ENCODE measurements at places on chromosomes 1 and 21.
A peak's percentile ranks its signal among the peaks of the same experiment; 100 is the strongest.

DNA sequence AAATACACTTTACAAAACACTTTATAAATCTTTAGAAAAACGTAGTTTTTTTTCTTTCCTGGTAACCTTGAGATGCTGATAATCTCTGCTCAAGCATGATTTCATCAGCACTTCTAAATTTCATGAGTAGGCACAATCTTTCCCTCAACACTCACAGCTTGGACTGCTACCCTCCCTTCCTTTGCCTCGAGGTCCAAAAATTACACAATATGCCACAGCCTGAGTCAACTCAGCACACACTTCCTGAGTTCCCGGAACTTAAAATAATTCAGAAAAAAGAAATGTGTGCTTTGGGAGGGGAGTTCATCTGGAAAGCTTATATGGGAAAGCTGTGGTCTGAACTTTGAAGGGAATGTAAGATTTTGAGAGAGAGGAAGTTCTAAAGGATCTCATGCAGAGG is 5.9 kb downstream of the CLCA2 start:
- peak; percentile 97 for DNase-seq

GRCh38 chr1:245412306-245412705 is 257.5 kb downstream of the KIF26B start:
- no peak for DNase-seq

- DNase-seq, result no peak
Measured at GRCh38 chr1:150730130-150730721, 9.5 kb upstream of the HORMAD1 start.

DNA sequence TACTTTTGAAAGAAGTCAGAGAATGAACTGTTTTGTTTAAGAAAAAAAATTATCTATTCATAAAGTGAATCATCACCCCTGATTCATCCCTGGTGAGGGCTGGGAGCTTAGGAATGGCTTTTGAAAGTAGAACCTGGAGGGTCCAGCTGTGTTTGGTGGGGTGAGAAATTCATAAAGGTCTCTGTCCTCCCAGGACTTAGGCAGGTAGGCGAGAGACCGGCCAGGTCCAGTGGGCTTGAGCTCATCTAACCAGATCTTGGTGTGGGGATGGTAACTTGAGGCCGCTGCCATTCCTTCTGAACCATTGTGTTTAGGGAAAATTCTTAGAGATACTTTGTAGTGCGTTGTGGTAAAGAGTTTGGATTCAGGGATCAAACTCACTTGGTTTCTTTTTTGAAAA is 156.8 kb upstream of the TNR start:
- DNase-seq, result peak; percentile 13

DNA sequence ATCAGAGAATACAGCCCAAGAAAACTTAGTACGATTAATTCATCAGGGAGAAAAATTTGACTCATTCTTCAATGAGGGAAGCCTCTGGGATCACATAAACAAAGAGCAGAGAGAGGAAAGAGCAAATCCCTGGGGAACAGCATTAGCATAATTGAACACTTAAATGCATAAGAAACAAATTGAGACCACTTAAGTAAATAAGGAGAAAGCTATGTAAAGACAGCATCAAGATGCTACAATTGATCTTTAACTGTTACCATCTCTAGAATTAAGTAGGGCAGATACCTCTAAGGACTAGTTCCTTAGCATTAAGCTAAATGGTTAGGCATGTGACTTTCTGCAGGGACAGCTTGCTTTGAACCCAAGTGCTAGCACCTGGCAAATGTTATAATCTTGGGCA is 265.1 kb upstream of the NEGR1 start:
- no peak for DNase-seq

DNA sequence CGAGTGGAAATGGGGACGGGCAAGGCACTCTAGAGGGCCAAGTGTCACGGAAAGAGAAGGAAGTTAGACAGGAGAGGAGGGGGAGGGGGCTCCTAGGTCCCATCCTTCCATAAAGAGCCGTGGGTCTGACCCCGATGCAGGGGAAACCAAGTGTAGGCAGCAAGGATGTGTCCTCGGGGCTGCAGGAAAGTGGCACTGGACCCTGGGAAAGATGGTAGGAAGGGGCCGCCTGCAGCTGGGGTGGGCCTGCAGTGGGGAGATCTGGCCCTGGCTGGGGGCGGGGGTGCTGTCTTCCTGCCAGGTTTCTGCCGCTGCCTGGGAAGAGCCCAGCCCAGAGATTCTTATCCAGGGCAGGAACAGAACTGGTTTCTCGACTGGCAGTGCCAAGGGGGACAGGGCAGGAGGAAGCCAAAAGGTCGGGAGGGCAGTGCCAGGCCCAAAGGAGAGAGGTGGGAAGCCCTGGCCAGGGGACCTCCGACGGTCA is 12.9 kb downstream of the CRABP2 start:
- no peak for DNase-seq

GRCh38 chr1:117985239-117985638 is 55.7 kb downstream of the WDR3 start:
- DNase-seq, result no peak

DNA sequence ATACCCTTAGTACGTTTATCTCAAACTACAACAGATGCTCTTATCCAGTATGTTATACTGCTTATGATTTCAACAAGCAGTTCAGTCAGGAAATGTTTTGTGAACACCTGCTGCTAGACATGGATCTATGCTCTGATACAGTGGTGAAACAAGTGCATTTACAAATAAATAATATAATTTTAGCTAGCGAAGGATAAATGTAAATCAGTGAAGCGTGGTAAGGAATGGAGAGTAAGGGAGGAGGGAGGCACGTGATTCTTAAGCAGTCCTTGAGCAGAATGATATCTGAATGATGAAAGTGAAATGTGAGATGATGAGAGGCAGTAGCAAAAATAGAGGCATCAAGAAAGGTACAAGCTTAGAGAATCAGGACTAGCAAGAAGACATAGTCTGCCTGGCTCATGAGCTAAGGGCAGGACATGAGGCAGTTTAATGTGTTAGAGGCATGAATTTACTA is 6.3 kb downstream of the TSNAX start:
- no peak for DNase-seq

DNA sequence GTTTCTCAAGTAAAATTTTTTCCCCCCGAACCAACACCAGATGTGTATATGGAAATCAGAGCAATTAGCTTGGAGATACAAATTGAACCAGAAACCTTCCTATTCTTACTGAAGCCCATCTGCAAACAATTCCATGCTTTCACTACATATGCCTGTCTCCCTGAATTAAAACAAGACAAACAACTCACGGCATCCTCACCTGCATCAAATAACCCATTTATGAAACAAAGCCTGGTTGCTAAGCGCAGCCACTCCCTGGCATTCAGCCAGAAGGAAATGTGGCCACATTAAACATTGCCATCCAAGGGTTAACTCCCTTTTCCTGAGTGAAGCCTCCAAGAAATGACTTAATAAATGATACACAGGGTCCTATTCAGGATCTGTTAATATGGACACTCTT is 55.3 kb downstream of the APP start:
- no peak for DNase-seq

DNA sequence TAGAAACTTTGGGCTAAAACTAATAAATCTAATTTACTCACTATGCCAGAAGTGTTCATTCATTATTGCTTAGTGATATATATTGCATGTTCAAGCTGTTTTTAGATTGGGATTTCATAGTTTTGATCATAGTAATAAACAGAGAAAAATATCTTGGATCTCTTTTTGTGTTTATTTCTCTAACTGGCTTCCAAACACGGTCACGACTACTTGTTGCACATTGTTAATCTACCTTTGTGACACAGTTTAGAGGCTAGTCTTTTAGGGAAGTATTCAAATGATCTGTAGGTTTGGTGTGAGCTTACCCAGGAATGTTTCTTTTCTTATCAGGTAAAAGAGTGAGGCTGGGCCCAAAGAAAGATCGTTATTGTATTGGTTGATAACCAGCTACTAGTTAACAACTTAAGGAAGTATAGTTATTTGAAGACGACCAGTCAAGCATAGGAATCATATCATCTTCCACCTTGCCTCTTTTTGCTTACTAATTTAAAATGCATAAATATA is 50.8 kb upstream of the FASLG start:
- no peak for DNase-seq

- DNase-seq, result no peak
Measured at GRCh38 chr1:76176000-76176399, 101.5 kb downstream of the ST6GALNAC3 start.

GRCh38 chr21:31201548-31201947 is 142.5 kb downstream of the TIAM1 start:
- peak; percentile 52 for DNase-seq

GRCh38 chr1:2606396-2606880 is 19.9 kb downstream of the PRXL2B start:
- no peak for DNase-seq

DNA sequence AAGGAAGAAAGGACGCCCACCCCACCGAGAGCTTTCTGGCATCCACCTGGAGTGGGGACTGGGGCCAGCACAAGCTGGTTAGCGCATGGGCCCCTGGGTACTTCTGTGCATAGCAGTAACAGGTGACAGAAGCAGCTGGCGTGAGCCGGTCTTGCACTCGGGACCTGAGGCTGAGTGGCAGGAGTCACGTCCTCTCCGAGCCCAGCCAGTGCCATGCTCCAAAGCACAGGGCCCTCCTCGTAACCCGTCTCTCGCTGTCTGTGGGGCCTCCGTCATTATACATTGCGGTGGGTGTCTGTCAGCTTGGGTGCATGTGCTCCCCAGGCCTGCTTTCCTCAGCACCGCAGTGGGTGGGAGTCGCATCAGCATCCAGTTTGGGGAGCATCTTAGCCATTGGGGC is 87.6 kb upstream of the VAMP3 start:
- no peak for DNase-seq

DNA sequence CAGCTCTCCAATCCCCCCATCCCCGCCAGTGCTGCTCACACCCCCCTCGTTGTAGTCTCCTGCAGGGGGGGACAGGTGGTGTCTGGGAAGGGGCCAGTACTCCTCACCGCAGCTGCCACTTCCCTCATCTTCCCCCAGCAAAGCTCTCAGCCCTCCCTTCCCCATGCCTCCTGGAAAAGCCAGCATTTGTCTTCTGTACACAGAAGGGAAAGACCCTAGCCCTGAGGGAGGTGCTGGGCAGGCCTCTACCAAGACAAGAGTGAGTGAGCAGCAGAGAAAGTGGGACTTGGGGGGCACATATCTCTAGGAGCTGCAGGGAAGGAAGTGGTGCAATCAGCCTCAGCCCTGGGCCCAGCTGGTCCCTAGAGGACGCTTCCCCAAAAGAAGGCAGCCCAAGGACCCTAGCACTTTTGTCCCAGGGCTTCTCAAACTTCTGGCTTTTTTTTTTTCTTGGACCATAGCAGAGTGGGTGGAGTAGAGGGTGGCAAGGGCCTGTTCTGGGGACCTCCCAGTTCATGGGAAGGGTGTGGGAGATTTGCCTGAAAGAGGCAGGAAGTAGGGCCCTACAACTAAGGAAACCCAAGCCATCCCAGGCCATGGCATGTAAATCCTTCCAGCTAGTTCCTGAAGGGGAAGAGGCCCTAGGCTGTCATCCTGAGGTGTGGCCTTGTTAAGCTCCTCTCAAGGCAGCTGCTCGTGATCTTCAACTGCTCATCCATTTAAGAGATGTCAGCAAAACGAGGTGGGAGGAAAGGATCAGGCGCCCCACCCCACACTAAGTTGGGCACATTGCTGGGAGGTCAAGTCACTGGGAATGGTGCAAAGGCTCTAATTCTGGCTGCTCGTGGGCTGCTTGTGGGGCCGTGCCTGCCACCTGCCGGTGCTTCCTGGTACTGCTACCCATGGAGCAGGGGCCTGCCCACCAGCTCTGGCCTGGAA is 12.6 kb downstream of the ZC3H12A start:
- peak; percentile 66 for DNase-seq

DNA sequence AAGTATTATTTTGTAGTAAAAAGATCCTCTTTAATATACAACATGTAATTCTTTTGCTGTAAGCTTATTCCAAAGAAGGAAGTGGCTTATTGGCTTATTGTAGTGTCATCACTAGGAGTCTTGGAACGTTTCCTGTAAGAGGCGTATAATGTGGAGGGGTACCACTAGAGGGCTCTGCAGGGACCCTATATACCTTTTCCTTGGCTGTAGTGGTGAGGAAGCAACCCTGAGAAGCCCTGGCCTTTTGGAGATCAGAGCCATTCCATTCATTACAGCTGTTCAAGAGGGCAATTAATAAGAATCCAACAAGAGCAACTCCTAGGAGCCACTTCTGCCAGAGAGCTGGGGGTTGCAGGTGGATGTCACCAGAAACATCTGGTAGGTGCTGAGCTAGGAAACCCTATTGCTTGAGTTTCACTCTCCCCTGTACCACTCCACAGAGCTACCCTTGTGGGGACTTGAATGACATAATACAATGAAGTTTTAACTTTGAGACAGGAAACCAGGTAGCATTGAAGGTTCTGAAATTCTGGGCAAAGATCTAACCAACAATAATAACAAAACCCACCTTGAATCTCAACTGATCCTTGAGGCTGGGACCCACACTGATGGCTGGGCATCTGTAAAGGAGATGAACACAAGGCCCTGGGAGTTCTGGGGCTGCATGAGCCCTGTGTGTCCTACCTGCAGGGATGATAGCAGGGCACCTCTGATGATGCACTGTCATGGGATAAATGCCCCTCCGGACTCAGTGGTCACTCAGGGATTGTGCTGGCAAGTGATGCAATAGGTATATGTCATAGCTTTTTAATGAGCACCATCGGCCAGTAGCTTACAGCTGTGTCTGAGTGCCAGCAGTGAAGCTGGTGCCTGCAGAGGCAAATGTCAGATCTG is 160.2 kb upstream of the COA6 start:
- peak; percentile 37 for DNase-seq

DNA sequence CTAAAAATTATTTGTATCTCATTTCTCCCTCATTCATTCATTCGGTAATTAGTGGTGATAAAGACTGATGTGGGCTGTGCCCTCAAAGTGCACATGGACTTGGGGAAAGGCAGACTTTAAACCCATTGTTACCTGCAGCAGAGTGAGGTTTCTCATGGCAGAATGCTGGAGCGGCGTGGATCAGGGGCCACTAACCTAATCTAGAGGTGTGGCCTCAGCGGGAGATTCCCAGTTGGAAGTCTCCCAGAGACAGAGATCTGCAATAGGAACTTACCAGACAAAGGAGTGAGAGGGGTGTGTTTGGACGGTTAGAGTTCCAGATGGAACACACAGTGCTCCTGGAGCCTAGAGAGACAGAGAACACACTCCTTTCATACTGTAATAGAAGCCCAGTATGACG is 73.5 kb downstream of the VPS26C start:
- DNase-seq, result no peak

GRCh38 chr1:2603521-2604155 is 17.1 kb downstream of the PRXL2B start:
- no peak for DNase-seq

- no peak for DNase-seq
Measured at GRCh38 chr1:106055855-106056254, 1000.6 kb upstream of the PRMT6 start.

DNA sequence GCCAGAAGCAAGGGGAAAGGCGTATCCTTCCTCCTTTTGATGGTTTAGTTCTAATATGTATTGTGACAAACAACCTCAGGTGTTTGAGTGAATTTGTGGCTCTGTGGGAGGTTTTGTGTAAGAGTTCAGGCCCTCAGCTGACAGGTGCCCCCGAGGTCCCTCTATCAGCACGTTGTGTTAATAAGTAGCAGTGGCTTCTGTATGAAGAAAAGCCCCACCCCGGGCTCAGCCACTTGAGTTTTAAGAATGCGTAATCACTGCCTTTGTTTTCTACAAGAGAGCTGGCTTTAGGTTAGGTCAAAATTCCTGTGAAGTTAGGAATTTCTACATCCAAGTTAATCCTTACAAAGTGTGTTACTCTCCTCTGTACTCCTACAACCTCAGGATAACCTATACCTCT is 92.4 kb upstream of the PGBD5 start:
- no peak for DNase-seq

GRCh38 chr1:211495584-211495983 is 3.6 kb upstream of the RD3 start:
- DNase-seq, result no peak

- DNase-seq, result no peak
Measured at GRCh38 chr1:178020968-178021640, 51.2 kb upstream of the SEC16B start.
